ENCODE measurements at places on chromosomes 11 and 22.

DNA sequence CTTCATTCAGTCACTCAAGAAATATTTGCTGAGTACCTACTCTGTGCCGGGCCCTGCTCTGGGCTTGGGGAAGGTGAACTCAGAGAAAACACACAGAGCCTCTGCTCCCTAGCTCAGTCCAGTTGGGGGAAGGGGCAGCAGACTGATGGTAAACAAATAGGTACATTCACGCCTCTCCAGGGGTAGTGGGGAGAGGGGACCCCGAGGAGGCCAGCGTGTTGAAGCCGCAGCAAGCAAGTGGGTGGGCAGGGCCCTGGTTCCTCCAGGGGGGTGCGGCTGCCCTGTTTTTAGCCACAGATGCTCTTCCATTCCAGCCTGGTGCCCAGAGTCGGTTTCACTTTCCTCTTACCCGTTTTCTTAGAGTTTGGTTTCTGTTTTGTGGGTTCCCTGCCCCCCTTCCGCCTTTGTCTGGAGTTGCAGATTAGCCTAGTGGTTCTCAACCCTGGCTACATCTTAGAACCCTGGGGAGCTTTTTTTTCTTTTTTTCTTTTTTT, 8.7 kb downstream of the DRAP1 start:
- DNase-seq = peak; percentile 83

GRCh38 chr11:57179681-57180080, 2.1 kb upstream of the LRRC55 start:
- DNase-seq = no peak

DNA sequence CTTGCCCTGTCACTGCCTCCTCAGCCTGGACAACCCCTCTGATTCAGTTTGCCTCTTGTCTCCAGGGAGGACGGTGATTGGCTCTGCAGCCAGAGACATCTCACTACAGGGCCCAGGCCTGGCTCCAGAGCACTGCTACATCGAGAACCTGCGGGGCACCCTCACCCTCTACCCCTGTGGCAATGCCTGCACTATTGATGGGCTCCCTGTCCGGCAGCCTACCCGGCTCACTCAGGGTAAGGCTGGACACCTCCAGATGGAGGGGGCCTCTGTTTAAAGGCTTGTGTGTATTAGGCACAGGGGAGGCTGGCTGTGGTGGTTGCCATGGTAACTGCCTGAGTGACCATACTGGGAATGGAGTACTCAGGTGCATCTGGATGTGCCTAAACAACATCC, 8.6 kb downstream of the PHLDB1 start:
- DNase-seq = no peak

GRCh38 chr22:24005201-24005600, at the start of gene GSTT4:
Gene GSTT4 (minus strand): TSS chr22:24005453. CDS start chr22:24005356, 97 bp downstream.
- no peak for DNase-seq

DNA sequence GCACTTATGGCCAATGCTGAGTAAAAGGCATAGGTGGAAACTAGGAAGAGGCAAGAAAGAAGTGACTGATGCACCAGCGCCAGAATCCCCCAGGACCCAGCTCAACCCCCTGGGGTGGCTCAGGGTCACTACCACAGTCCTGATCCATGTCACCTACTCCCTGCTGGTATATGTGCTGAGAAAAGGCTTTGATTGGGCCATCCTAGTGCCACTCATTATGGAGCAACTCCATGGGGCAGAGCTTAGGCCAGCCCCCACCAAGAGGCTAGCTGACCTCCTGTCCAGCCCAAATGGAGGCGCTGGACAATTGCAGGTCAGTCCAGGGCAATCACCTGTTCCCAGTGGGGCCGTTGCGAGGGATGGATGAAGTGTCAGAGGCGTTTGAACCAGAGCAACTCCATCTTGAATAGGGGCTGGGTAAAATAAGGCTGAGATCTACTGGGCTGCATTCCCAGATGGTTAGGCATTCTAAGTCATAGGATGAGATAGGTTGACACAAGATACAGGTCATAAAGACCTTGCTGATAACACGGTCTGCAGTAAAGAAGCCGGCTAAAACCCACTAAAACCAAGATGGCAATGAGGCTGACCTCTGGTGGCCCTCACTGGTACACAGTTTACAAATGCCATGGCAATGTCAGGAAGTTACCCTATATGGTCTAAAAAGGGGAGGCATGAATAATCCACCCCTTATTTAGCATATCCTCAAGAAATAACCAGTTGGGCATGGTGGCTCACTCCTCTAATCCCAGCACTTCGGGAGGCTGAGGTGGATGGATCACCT, 20.6 kb upstream of the DAGLA start:
- no peak for DNase-seq

- DNase-seq = no peak
Measured at GRCh38 chr11:61133956-61134662, 27.1 kb downstream of the VPS37C start.
